ENCODE measurements at places on chromosomes 2 and 18. TPM values are rescaled to one million over a fixed set of nuclear protein-coding genes. Genes with fewer than 3 reads are reported as not detected.

DNA sequence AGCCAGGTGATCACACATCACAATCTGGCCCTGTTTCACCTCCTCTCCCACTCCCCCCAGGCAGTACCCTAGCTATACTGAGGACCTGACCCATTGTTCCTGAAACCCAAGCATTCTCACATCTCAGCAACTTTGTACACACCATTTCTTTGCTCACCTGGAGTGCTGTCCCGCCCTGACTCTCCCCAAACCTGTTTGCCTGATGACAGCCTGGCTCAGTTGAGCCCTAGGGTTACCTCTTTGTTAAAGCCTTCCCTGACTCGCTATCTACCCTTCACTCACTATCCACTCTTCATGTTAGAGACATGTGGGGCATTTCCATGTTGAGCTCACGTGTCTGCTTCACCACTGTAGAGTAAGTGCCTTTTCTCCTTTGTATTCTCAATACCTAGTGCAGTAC is 49.1 kb downstream of the GREB1L start:
- H3K36me3 ChIP-seq, result no peaks in the 10 kb centered on the region
- H3K27ac ChIP-seq, result no peak overlapping the region
- H3K27me3 ChIP-seq, result peaks cover 16% of the 10 kb centered on the region
- no peak overlapping the region for H3K4me3 ChIP-seq

DNA sequence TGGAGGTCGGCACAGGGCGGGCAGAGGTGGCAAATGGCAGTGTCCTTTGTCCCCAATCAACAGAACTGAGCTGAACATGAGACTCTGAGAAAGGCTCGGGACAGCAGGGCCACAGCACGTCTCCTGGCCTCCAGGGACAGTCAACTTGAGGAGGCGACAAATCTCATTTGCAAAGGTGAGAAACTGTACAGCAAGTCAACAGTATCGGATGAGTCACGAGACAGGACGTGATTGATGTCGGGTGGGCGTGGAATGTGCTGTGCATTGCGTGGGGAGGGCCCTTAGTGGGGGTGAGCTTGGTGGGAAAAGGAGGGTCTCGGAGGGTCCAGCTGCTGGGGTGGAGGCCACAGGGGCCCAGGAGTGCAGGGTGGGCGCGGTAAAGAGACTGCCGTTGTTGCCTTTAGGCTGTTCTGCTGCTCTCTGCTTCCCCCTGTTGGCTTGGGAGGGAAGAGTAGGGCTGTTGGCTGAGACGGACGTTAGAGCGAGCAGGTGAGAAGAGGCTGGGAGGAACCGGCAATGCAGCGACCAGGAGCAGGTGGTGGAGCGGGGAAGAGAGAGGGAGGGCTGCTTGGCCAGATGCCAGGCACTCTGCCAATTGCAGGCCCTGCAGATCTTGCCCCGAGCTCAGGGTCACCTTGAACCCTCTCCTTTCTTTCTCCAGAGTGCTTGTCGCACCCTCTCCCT is 164.3 kb downstream of the BCL2 start:
- H3K4me3 ChIP-seq, result peak overlapping the region; percentile 94
- H3K36me3 ChIP-seq, result peaks cover 4% of the 10 kb centered on the region
- DNase-seq, result peak; percentile 54
- H3K27me3 ChIP-seq, result no peaks in the 10 kb centered on the region

DNA sequence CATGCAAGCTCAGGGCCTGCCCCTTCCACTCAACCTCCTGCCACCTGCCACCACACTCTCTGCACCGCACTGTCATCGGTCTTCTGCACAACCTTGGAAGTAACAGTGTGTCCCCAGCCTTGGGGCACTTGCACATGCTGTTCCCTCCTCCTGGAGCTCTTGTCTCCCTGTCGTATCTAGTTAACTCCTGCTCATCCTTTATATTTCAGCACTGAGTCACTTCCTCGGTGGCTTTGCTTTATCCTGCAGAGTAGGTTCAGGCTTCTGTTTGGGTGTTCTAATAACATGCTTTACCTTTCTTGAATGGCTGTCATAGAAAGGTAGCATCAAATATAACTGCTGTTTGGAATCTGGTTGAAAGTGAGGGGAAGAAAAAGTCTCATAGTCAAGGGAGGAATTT is 25.3 kb downstream of the PAX8 start:
- H3K4me1 ChIP-seq, result peaks cover 63% of the 10 kb centered on the region
- DNase-seq, result no peak
- no peaks in the 10 kb centered on the region for H3K36me3 ChIP-seq

The MC4R gene
- total RNA-seq, result not detected

The SP140 gene
- total RNA-seq, result 67.2 TPM

DNA sequence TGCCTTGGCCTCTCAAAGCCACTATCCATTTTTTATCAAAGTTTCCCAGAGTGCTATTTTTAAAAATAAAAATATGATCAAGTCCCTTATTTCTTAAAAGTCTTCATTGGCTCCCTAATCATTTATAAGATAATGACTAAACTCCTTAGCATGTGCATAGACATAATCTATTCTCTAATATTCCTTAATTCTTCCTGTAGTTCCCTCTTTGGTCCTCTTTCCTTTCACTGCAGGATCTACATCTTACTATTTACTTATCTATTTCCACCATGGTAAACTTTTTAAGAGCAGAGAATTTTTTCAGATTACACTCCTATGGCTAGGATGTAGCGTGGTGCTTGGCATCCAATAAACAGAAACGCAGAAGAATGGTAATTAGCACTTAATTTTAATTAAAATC is 19.0 kb downstream of the IDH1 start:
- DNase-seq, result no peak
- H3K36me3 ChIP-seq, result no peaks in the 10 kb centered on the region
- no peak overlapping the region for H3K27ac ChIP-seq
- no peak overlapping the region for H3K4me3 ChIP-seq
- H3K4me1 ChIP-seq, result no peaks in the 10 kb centered on the region

DNA sequence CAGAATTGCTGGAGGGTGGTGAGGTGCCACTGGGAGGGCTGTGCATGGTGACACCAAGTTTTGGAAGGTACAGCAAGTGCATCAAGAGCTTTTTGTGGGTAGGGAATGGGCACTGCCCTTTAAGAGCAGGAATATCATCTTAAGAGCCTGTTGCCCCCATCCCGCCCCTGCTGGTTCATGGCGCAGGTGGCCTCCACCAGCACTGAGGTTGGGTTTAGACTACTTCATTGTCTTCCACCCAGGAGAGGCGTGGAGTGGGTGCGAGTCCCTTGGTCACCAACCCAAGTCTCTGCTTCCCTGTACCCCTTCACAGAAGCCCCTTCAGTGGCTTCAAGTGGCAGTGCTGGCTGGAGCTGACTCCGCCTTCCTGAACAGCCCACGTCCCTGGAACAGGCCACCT is 7.8 kb downstream of the RNPEPL1 start:
- no peak overlapping the region for H3K4me3 ChIP-seq
- no peak for DNase-seq
- H3K27ac ChIP-seq, result no peak overlapping the region

GRCh38 chr2:199875400-199875799 is 24.4 kb upstream of the FTCDNL1 start:
- H3K4me1 ChIP-seq, result peaks cover 2% of the 10 kb centered on the region
- H3K27ac ChIP-seq, result no peak overlapping the region
- no peak overlapping the region for H3K4me3 ChIP-seq
- DNase-seq, result no peak
- H3K27me3 ChIP-seq, result peaks cover 12% of the 10 kb centered on the region

GRCh38 chr18:2111456-2111855 is 459.8 kb downstream of the METTL4 start:
- no peaks in the 10 kb centered on the region for H3K36me3 ChIP-seq
- no peak for DNase-seq
- H3K27me3 ChIP-seq, result peaks cover 45% of the 10 kb centered on the region
- H3K4me3 ChIP-seq, result no peak overlapping the region
- no peaks in the 10 kb centered on the region for H3K4me1 ChIP-seq

The ZRANB3 gene
- 3.9 TPM for total RNA-seq

GRCh38 chr2:241769819-241770184 is 6.8 kb upstream of the GAL3ST2 start:
- H3K4me3 ChIP-seq, result no peak overlapping the region
- no peaks in the 10 kb centered on the region for H3K36me3 ChIP-seq
- no peak overlapping the region for H3K27ac ChIP-seq
- H3K27me3 ChIP-seq, result no peaks in the 10 kb centered on the region

The SULT1C4 gene
- total RNA-seq, result not detected

DNA sequence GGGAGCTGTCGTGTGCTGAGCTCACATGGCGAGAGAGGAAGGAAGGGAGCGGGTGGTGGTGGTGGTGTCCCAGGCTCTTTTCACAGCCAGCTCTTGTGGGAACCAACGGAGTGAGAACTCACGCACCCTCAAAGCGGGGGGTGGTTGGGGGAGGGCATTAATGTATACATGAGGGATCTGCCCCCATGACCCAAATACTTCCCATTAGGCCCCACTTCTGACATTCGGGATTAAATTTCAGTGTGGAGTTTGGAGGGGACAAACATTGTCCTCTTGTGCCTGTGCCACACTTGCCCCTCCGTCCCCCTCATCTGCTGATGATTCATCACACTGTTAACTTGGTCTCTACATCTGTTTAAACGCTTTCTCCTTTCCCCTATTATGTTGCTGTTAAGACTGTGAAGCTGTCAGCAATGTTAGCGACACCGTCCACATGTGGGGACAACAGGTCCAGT is 22.5 kb downstream of the INPP4A start:
- DNase-seq, result no peak
- H3K4me3 ChIP-seq, result peak overlapping the region; percentile 92
- H3K27me3 ChIP-seq, result no peaks in the 10 kb centered on the region

The RSAD2 gene
- total RNA-seq, result 4.7 TPM

The SERPINB4 gene
- not detected for total RNA-seq

DNA sequence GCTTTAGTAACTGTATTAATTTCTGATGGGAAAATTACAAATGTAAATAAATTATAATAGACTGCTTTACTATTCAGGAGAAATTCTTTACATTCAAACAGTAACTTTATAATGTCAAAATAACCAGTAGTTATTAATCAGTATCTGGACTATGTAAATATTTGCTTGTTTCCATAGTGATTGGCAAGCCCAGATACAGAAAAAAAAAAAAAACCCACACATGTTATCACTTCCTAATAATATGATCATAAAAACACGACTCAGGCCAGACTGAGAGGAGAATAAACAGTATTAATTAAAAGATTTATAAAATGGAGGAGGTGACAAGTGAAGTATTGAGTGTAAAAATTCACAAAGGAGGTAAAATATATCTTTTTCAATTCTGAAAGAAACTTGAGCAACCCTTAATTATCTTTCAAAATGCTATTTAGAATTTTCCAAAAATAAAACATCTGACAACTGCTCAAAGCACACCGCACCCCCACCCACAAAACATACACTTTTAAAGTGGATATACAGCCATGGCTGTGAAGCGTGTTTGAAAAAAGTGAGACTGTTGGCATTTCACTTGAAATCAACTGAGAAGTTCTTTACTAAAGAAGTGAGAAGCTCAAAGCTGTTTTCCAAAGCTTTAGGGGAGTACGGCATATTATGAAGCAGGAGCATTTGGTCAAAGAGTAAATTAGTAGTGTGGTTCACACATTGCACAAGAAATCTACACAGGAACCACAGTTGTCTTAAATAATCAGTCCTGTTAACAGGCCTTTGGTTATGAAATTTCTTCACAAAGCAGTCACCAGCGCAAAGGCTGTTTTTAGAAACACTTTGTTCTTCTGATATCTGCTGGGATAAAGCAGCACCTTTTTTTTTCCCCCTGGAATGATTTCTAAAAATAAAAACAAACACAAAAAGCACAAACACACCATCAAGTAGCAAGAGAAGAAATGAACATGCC is 475.8 kb downstream of the TXNL1 start:
- no peak for DNase-seq
- no peaks in the 10 kb centered on the region for H3K27me3 ChIP-seq
- no peak overlapping the region for H3K4me3 ChIP-seq
- no peaks in the 10 kb centered on the region for H3K36me3 ChIP-seq
- H3K4me1 ChIP-seq, result no peaks in the 10 kb centered on the region
- no peak overlapping the region for H3K27ac ChIP-seq

GRCh38 chr18:36158266-36158867 is 28.7 kb downstream of the ELP2 start:
- no peak for DNase-seq
- peaks cover 14% of the 10 kb centered on the region for H3K36me3 ChIP-seq
- peak overlapping the region; percentile 60 for H3K27ac ChIP-seq
- H3K4me3 ChIP-seq, result no peak overlapping the region
- H3K4me1 ChIP-seq, result peaks cover 20% of the 10 kb centered on the region

DNA sequence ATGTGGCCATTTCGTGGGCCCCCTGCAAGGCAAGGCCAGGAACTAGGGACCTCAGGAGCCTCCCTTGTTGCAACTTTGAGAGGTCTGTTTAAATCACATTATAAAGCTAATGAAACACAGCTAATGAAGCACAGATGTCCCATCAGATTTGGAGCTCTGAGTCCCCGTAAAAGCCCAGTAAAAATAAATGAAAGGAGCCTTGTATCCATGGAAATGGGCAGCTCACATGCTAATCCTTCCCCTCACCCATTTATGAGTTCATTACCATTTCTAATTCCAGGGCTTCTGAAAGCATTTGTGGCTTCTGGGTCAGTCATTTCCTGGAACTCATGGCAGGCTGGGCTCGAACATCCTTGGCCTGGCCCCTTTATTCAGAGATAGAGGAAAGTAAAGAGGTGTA is 274.8 kb downstream of the SS18 start:
- H3K36me3 ChIP-seq, result no peaks in the 10 kb centered on the region
- peaks cover 5% of the 10 kb centered on the region for H3K4me1 ChIP-seq
- H3K27me3 ChIP-seq, result peaks cover 18% of the 10 kb centered on the region
- no peak overlapping the region for H3K27ac ChIP-seq
- DNase-seq, result no peak
- no peak overlapping the region for H3K4me3 ChIP-seq
